ENCODE measurements at places on chromosomes 11 and 22.

DNA sequence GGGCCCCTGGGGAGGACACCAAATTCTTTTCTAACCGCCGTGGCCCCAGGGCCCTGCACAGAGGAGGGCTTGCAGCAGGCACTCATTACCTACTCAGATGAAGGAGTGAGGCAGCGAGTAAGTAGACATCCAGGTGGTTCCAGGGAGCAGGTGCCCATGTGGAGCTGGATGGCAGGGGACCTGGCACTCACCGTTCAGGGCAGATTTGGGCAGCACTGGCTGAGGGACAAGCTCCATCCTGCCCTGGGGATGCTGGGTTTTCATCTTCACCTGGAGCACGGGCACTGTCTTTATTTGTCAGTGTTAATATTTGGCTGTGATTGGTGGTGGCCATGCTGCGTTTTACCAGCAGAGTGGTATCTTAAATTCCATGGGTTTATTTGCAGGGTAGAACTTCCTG lies 1182.7 kb downstream of the BRD1 start:
- DNase-seq, result no peak

DNA sequence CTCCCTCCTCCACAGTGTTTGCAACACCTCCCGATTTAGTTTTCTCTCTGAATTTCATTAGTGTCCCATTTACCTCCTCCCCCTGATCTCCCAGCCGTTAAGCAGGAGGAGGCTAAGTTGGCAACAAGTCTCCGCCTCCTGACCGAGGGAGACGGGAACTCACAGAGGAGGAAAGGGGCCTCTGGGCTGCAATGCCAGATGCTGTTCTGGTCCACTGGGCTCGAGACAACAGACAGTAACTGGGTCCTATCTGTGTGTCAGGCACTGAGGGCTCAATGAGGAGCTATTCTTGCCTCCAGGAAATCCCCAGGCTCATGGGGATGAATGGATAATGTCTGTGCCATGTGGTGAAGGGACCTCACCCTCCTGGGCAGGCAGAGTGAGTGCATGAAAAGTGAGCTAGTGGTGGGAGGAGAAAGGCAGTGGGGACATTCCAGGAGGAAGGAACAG lies 228.1 kb downstream of the TENM4 start:
- DNase-seq, result no peak

GRCh38 chr22:19586922-19587684 lies 62.9 kb upstream of the CLDN5 start:
- no peak for DNase-seq

GRCh38 chr22:36726007-36726380 lies 22.4 kb upstream of the CACNG2 start:
- DNase-seq, result no peak

DNA sequence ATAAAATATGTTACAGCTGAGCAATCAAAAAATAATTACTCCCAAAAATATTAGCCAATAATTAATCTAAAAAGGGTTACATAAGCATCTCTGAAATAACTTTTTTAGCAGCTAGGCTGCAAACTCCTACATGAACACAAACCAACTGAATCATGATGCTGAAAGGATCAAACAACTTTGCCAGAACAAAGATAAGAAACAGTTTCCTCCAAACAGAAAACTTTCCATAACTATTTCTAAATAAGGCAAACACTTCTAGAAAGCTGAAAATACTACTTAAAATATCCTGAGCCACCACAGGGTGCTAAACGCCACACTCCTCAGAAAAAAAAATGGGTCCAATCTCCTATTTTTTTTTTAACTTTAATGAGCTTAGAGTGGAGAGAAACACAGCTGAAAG lies 68.6 kb upstream of the ARHGAP32 start:
- DNase-seq, result no peak

DNA sequence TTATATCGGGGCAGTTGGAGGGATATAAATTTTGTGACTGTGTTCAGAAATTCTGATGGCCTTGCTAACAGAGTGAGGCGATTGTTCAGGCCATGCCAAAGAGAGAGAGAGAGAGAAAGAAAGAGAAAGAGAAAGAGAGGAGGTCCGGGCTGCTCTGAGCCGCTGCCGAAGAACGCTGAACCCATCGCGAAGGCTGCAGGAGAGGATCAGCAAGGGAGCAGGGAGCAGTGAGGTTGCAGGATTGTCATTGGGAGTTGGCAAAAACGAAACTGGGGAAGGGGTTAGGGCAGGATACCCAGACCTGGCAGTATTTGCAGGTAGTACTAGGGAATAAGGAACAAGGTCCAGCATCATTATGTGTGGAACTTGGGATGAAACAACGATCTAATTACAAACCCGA lies 537.1 kb downstream of the INSC start:
- DNase-seq, result no peak

DNA sequence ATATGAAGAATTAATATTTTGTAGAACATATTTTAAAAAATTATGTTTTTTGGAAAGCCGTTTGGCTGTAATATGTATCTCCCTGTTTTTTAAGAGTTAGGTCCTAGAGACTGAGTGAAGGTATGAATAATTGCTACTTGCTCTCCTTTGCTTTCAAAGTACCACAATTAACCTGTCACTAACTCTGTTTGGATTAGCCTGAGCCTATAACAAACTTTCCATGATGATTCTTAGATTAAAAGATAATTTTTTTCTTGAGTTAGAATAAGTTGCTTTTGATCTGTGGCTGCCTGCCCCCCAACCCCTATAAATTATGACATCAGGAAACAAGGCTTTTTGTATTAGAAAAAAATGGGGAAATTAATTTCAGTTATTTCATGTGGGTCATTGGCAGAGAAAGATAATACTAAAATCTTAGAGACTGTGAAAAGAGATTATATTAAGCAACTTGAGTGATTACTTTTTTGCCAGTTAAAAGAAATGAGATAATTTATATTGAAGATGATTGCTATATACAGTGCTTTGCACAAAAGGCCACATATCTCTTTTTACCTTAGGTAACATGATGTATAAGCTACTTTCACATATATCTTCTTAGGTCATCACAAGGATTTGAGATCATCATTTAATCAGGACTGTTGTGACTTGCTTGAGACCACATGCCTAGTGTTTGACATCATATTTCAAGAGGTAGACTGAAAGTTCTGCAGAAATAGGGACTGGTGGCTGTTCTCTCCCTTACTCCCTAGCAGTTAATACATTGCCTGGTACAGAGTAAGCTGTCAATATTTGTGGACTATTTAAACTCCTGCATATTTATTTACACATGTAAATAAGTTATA lies 9.6 kb downstream of the MTMR3 start:
- no peak for DNase-seq

DNA sequence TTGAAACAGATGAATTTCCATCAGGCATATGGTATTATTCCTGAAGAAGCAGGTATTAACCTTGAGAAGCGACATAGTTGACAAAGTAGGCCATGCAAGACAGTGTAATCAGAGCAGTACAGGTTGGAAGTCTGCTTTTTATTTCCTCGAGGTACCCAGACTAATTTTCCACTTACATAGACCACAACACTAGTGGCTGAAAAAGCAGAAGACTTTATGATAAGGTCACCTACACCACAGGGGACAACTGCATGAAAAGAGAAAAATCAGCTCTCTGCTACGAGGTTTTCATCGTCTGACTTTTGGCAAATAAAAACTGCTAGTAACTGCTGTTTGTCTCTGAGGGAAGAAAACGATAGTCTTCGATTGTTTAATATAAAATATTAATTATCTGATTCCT lies 77.5 kb downstream of the CNTN5 start:
- no peak for DNase-seq

- DNase-seq, result no peak
These were observed 3.7 kb downstream of the C1QTNF6 start for GRCh38 chr22:37184380-37184755.

DNA sequence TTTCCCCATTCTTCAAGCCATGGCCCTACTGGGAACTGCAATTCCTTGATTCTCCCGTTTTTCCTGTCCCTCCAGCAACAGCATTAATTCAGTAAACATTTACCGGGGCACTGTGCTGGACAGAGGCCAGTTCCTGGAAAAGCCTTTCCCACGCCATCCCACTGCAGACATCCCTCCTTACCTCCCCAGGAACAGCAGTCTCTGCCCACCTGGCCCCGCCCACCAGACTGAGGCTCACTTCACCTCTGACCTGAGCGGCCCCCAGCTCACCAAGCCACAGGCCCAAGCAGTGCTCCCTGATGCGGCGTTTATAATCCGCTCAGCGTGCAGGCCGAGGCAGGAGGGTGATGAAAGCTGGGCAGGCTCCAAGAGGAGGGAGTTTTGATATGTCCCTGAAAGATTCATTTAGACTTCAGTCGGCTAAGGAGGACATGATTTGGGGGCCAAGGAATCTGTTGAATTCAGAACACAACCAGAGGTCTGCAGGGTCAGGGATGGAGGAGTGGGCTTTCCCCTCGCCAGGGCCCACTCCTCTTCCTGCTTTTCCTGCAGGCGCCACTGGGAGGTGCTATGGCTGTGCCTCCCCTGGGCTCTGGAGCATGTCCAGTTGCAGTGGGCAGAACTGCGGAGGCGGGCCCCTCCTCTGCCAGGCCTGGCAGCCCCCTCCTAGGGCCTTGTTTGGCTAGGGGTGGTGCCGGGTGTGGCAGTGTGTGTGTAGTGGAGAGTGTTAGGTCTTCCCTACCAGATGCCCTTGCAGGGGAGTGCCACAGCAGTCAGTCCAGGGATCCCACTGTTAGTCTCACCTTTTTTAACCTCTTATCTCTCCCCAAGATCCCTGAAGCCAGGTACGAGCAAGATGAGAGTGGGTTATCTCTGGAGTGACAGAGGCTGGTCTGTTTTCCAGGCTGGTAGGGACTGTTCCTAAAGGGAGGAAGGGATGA lies 1.4 kb upstream of the TAGLN start:
- DNase-seq, result no peak

DNA sequence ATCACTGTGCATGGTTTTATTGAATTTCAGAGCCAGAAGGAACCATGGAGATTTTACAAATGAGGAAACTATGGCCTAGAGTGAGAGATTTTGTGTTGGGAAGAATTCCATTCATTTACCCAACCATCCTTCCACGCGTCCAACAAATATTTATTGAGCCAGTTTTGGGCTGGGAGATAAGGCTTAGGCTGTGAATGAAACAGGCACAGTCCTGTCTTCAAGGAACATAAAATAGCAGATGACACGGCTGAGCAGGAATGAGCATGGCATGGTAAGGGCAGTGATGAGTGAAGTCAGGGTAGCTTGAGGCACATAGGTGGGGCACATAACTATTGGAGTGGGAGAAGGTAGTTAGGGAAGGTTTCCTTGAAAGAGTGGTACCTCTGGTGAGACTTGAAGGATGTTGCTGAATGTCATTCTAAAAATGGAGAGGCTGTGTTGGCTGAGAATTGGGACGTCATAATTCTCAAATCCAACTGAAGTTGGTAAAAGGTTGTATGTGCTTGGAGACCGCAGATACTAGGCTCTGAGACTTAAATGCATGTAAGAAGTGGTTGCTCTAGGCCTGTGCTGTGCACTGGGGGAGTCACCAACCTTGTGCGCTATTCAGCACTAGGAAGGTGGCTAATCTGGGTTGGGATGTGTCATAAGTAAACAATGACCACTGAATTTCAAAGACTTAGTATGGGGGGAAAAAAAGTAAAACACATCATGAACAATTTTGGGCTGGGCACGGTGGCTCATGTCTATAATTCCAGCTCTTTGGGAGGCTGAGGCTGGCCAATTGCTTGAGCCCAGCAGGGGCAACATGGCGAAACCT lies 51.9 kb downstream of the TEAD1 start:
- no peak for DNase-seq

- no peak for DNase-seq
These were observed 2.4 kb downstream of the GAS2L1 start for GRCh38 chr22:29308791-29309262.

DNA sequence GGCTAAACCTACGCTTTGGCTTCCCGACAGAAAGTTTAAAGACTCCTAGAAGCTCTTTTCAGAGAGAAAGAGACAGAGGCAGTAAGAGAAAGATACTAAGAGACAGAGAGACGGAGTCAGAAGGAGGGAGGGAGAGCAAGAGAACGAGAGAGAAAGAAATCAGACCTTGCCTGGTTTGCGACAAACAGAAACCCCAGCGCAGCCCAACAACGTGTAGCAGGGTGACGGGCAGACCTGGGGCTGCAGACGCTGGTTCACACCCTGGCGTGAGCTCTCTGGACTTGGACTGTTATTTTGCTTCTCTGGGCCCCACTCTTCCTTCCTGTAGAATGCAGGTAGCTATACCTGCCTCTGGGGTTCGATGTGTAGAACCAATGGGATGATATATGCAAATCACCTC lies 244.4 kb upstream of the SYN3 start:
- no peak for DNase-seq

- DNase-seq, result no peak
These were observed 224.1 kb downstream of the CADM1 start for GRCh38 chr11:115279813-115280761.

GRCh38 chr11:112874980-112875379 lies 86.2 kb upstream of the NCAM1 start:
- DNase-seq, result no peak

GRCh38 chr11:73019996-73020395 lies 122.1 kb downstream of the FCHSD2 start:
- no peak for DNase-seq

- no peak for DNase-seq
These were observed 23.0 kb downstream of the ANKK1 start for GRCh38 chr11:113410414-113411135.

- no peak for DNase-seq
These were observed 286.1 kb downstream of the RAB38 start for GRCh38 chr11:87889126-87889525.

DNA sequence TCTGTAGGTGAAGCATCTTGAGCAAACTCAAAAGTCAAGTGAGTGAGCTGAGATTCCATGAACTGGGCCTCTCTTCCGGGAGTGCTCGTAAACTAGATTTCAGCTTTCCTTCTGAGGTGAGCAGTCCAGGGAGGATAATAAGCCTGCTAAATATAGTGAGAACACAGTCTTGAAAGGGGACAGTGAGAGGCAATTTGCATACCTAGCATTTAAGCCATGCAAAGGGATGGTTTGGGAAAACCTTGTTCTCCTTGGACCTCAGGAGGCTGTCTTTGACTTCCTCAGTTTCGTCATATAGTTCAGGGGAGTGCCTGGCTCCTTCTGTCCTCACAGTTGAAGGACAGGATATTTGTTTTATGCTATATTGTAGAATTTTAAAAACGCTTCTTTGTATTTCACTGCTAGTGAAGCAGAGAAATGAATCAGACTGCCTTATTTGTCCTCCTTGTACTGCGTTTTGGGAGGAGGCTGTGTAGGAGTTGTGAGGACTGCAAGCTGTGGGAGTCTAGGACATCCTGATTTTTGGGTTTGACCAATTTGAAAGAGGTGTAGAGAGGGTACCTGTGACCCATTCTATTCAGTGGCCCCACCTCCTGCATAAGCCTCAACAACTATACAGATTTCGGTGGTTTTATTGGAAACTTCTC lies 11.0 kb upstream of the SORL1-AS1 start:
- no peak for DNase-seq

DNA sequence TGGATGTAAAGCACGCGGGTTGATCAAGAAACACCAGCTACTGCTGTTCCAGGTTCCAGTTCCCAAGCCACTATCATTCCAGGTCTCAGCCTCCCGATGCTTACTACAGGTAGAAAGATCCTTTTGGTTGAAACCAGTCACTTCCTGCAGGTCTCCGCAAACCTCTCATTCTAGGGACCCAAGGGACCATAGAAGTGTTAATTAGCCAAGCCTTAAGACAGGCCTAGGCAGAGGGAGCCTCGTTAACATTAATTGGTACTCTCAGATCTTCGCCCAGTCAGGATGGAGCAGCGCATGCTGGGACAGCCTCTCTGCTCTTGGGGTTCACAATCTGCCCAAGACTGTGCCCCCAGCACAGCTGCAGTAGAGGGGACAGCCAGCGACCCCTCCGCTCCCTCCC lies 11.2 kb upstream of the OAF start:
- DNase-seq, result no peak

- DNase-seq, result no peak
These were observed 43.3 kb upstream of the SLC35C1 start for GRCh38 chr11:45761659-45762058.

Measured in 8988T (cell line).